GM12891 (cell line): ENCODE measurements at places on chromosomes 6 and 20.

GRCh38 chr6:109383438-109383940, 1.2 kb upstream of the CD164 start:
- no peak for DNase-seq

- DNase-seq, result no peak
Measured at GRCh38 chr6:56913285-56914074, 41.4 kb upstream of the BEND6 start.

DNA sequence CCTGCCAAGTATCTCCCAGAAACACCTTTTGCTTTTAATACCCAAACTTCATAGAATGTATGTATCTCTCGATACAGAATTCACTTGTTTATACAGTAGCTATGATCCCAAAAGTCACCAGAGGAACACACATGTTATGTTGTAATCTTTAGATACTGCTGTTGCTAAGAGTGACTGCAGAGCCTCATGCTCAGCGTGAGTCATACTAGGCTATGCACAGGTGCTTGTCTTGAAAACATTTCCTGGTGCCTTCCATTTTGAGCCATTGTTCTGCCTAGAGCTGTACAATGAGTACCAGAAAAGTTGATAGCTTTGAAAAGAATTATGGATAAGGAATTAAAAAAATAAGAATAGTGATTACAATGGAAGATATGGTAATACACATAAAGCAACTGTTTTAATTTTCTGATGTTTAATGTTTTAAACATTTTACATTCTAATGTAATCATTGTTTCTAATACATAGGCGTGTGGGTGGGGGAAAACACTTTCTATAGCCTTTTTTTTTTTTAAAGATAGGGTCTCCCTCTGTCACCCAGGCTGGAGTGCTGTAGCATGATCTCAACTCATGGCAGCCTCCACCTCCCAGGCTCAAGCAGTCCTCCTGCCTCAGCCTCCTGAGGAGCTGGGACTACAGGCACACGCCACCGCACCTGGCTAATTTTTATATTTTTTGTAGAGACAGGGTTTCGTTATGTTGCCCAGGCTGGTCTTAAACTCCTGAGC, 79.4 kb downstream of the CD24 start:
- DNase-seq, result no peak

DNA sequence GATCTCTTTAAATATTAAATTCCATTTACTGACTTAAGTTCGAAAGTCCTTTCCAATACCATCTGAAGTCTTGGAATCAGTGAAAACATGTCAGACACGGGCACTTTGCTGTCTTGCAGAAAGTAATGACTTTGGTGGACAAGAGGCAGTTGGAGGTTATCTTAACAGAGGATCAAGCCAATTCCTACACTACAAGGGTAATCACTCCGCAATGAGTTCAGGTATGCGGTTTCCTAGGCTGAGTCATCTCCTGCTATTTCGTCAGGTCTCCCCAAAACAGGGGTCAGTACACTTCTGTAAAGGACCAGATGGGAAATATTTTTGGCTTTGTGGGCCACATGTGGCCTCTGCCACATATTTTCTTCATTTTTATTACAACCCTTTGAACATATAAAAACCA, 656.6 kb downstream of the KIF16B start:
- no peak for DNase-seq

DNA sequence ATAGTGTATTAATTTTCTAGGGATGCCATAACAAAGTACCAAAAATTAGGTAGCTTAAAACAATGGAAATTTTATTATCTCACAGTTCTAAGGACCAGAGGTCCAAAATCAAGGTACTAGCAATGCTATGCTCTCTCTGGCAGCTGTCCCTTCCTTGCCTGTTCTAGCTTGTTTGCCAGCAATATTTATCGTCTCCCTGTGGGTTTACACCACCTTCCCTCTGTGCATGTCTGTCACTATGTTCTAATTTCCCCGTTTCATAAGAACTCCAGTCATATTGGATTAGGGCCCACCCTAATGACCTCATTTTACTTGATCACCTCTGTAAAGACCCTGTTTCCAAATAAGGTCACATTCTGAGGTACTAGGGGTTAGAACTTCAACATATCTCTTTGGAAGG, 217.2 kb downstream of the IBTK start:
- DNase-seq, result no peak

DNA sequence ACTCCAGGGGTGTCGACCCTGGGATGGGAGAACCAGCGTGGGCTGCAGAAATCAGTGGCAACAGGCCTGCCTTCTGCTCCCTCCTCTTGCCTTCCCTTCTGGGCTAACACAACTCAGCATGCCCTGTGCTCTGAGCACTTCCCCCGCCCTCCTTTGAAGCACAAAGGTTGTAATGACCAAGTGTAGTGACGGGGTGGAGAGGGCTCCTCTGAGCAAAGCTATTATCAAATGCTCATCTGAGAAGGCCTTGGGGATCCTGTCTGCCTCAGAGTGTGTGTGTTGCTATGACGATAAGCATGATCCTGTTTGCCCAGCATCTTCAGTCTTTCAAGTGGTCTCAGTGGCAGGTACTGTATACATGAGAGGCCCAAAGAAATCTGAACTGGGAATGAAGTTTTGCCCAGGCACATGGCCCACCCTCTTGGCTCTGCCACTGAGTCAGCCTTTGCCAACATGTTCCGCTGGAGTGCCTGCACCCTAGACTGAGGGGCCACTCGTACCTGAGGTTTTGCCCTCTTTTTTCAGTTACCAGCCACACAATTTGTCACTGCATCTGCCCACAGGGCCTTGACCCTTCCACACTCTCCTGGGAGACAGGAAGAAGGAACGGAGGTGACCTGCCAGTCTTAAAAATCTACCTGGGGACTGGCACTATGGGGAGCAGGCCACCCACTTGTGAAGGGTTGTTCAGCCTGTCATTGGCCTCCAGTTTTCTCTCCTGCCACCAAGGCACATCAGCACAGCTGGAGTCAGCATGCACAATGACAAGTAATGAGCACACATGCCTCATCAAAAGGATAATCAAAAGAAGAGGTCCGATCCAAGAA, 74.5 kb downstream of the GFOD1 start:
- no peak for DNase-seq

- no peak for DNase-seq
Measured at GRCh38 chr6:108168090-108168463, 2.3 kb downstream of the NR2E1 start.

DNA sequence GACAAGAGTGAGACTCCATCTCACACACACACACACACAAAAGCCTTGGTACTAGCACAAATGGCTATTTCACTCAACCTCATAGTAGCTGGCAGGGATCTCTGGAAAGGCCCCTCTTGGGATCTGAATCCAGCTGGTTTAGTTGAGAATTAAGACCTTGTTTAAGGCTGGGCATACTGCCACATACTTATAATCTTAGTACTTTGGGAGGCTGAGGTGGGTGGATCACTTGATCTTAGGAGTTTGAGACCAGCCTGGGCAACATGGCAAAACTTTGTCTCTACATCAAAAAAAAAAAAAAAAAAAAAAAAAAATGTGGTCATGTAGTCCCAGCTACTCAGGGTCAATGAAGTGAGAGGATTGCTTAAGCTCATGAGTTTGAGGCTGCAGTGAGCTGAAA, 628.3 kb downstream of the MMUT start:
- DNase-seq, result no peak

DNA sequence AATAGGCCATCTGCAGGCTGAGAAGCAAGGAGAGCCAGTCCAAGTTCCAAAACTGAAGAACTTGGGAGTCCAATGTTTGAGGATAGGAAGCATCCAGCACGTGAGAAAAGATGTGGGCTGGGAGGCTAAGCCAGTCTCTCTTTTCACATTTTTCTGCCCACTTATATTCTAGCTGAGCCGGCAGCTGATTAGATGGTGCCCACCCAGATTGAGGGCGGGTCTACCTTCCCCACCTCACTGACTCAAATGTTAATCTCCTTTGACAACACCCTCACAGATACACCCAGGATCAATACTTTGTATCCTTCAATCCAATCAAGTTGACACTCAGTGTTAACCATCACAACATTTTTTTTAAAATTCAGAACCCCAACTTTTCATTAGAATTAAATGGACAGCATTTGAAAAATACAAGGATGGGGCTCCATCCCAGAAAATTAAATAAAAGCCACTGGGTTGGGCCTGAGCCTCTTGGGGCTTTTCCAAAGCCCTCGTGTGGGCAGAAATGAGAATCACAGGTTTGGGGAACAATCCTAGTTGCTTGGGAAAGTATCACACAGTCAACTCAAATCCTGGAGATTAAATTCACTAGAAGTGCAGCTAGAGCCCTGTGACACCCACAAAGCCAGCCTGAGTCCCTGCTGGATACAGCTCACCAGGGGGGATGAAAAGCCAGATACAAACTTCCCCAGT, 2.2 kb downstream of the CLDN20 start:
- DNase-seq, result no peak

DNA sequence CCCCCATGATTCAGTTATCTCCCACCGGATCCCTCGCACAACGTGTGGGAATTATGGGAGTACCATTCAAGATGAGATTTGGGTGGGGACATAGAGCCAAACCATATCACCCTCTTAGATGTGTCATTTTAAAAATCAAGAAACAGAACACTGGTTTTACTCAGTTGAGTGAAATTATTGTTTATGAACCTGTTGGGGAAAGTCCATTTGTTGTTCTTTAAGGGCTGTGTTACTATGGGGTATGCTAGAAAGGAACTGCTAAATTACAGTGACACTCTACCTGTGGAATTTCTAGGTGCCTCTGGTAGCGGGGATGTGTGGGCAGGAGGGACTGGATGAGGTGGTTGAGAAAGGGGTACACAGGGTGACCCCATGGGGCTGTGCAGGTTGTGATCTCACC, 28.9 kb downstream of the STX11 start:
- no peak for DNase-seq

DNA sequence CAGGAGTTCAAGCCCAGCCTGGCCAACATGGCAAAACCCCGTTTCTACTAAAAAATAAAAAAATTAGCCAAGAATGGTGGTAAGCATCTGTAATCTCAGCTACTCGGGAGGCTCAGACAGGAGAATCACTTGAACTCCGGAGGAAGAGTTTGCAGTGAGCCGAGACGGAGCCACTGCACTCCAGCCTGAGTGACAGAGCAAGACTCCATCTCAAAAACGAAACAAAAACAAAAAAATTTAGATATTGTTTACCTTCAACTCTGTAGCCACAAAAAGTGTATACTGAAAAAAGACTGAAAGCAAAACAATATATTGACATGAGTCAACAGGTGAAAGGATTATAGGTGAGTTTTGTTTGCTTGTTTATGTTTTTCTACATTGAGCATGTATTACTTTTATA, 30.6 kb upstream of the TAB2 start:
- no peak for DNase-seq

DNA sequence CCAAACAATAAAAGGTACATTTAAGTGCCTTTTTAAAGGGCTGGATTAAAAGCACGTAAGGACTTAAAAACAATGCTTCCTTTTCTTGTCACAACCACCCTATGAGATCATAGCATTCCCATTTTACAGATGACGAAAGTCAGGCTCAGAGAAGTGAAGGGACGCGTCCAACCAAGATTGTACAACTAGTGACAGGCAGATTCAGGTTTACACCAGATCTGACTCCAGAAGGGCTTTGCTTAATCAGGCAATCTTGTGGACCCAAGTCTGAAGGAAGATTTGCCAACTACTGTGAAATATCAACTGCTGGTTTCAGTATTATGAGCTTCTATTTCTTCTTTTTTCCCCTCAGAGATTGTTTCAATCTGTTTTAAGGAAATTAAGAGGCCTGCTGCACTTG, 877 bp downstream of the ENPP4 start:
- no peak for DNase-seq

DNA sequence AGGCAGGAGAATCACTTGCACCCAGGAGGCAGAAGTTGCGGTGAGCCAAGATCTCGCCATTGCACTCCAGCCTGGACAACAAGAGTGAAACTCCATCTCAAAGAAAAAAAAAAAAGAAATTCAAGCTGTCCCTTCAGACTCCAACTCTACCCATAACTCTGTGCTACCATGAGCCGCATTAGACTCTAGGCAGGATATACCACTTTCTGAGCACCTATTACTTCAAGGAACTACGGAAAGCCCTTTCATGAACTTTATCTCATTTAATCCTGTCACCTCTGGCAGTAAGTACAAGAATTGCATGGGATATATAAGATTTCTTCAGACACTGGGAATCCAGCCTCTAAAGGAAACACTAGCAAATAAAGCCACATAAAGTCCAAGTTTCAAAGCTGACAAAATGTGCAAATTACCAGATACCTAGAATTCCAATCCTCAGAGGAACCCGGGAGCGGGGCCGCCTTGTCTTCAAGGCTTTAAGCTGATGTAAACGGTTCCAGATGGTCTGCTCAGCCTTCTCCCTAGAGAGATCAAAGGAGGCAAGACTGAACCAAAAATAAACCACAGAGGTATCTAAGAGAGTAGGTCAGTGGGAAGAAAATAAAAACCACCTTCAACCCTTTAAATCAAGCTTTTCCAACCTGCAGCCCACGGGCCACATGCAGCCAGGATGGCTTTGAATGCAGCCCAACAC, 9.4 kb downstream of the CDK5RAP1 start:
- no peak for DNase-seq

DNA sequence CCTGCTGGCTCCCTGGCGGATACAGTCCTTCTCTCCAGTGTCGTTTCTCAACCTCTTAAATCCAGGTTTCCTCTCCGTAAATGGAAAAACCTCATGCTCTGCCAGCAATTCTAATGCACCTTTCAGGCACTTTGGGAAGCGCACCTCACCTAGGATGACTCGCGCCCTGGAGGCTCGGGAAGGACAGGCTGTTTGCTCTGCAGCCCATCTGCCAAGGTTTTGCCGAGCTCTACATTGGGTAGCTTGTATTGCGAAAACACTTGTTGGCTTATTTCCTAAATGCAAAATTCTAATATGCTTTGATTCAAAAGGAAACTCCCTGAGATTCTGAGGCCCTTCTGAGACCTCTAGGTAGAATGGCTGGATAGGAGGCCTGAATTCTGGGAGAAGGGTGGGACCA, 102.6 kb upstream of the MLN start:
- DNase-seq, result no peak

GRCh38 chr6:51792273-51793030, 295.0 kb downstream of the PKHD1 start:
- DNase-seq, result no peak

- DNase-seq, result no peak
Measured at GRCh38 chr6:43781941-43782704, 12.1 kb downstream of the VEGFA start.

DNA sequence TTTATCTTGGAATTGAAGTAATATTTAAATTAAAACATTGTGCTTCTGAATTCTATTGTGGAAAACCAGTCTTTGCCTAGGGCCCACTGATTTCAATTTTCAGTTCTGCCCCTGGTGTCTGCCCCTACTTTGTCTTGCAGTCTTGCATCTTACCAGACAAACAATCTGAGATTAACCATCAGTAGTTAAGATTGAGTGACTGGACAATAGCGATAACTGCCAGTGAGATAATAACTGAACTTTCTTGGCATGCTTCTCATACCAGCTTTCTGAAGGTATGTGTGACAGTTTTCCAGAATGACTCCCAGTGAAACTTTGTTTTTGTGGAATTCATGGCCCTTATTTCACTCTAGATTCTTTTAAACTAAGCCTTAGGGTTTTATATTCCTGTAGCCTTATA, 53.5 kb downstream of the KCNQ5 start:
- DNase-seq, result no peak

GRCh38 chr20:33296206-33296605, 13.2 kb downstream of the BPIFB1 start:
- DNase-seq, result no peak

- DNase-seq, result no peak
Measured at GRCh38 chr6:68891419-68891818, 256.3 kb downstream of the ADGRB3 start.

- DNase-seq, result no peak
Measured at GRCh38 chr6:90183587-90184333, 112.9 kb downstream of the BACH2 start.
